ENCODE measurements at places on chromosomes 3 and 15.

DNA sequence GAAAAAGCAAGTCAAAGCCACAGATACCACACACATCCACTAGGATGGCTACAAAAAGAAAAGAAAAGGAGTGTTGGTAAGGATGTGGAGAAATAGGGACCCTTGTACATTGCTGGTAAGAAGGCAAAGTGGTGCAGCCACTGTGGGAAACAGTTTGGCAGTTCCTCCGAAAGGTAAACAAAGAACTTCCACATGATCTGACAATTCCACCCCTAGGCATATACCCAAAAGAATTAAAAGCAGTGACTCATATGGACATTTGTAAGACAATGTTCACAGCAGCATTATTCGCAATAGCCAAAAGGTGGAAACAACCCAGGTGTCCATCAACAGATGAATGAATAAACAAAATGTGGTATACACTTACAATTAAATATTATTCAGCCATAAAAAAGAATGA is 22.2 kb upstream of the GMPPB start:
- H3K4me1 ChIP-seq = peaks cover 2% of the 10 kb centered on the region
- no peak overlapping the region for H3K27ac ChIP-seq
- peaks cover 3% of the 10 kb centered on the region for H3K36me3 ChIP-seq
- no peak for DNase-seq

DNA sequence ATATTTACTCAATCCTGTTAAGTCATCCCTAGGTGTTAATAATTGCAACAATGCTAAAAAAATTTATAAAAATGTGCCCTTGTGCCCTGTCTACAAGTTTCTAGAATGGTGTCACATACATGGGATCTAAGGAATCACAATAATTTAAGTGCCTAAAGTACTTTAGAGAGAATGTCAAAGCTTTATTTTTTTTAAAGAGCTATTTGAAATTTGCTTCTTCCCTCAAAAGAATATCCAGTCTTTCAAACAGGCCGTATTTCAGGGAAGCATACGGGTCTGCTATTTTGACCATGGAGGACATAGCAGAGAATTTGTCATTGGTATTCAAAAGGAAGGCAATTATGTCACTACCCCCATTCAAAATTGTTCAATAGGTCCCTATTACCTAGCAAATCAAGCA is 29.7 kb downstream of the MEIS2 start:
- peaks cover 45% of the 10 kb centered on the region for H3K36me3 ChIP-seq
- no peak overlapping the region for H3K4me3 ChIP-seq
- H3K27ac ChIP-seq = no peak overlapping the region
- no peak for DNase-seq
- H3K27me3 ChIP-seq = no peaks in the 10 kb centered on the region

DNA sequence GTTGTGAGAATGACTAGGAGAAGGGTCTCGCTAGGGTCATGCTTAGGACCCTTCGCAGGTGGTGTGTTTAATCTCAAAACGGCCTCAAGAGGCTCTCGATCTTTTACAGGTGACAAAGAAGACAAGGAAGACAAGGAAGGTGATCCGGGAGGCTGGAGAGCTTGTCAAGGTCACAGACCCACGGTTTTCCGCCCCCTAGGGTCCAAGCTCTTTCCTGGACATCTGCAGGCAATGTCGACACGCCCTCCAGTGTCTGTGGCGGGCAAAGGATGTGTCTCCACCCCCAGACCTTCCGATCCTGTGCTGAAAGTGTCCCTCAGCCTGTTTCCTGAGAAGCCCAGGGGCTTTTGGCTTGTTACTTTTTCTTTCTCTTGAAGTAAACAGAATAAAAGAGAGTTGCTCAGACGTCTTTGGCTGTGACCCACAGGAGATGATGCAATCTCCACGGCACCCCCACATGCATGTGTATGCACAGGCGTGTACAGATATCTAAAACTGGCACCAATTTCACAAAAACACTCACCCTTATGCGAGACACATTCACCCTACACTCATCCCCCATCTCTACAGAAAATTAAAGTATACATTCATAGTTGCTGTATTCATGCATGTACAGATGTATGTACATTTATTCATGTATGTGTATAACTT is 108.8 kb downstream of the KLF13 start:
- peak; percentile 43 for DNase-seq
- peak overlapping the region; percentile 25 for H3K27ac ChIP-seq
- no peaks in the 10 kb centered on the region for H3K36me3 ChIP-seq
- peaks cover 34% of the 10 kb centered on the region for H3K27me3 ChIP-seq

DNA sequence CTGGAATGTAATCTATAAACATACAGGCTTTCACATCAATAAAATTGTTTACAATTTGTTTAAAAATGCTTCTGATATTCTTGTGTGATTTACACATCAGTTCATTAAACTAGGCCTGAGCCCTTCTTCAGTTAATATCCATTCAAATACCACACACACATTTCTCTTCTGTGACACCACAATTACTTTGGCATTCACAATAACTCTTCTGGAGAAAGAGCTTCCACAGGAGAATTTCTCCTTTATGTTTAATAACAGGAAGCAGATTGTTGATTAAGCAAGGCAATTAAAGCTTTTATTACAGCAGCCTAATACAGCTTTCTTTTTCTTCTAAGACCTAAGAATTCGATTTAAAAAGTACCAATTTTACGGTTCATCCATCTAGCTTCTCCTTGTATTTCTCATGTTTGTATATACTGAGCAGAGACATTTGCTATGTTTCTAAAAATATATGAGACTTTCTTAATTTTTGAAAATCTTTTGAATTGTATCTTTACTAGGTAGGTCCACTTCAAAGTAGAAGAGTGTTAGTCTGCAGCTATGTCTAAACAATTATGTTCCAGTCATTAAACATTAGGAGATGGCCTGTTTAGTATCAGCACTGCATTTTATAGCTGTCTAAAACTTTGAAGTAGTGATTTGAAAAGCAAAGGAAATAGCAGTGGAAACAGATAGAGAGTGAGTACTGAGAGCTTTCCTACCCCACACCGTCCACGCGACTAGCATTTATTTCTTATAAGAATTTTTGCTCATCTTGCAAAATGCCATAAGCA is 511.1 kb upstream of the UBE2E2 start:
- H3K4me1 ChIP-seq = peaks cover 11% of the 10 kb centered on the region
- no peaks in the 10 kb centered on the region for H3K27me3 ChIP-seq
- no peak overlapping the region for H3K27ac ChIP-seq
- no peak for DNase-seq

DNA sequence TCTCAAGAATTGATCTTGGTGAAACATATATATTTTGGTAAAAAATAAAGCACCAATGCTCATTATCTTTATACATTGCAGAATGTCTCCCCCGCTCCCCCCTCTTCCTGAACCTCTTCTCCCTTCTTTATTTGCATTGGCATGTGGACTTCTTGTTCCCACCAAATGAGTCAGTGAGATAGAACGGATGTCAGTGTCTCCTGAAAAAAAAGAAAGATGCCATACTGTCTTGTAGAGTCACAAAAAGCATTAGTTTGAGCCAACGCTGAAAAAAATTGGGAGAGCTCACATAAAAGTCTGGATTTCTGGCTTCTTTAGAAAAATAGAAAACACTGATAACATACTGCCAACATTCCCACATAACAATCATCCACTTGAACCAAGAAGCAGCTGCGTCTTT is 32.0 kb upstream of the STXBP5L start:
- H3K27ac ChIP-seq = no peak overlapping the region
- H3K27me3 ChIP-seq = no peaks in the 10 kb centered on the region
- peaks cover 22% of the 10 kb centered on the region for H3K4me1 ChIP-seq

DNA sequence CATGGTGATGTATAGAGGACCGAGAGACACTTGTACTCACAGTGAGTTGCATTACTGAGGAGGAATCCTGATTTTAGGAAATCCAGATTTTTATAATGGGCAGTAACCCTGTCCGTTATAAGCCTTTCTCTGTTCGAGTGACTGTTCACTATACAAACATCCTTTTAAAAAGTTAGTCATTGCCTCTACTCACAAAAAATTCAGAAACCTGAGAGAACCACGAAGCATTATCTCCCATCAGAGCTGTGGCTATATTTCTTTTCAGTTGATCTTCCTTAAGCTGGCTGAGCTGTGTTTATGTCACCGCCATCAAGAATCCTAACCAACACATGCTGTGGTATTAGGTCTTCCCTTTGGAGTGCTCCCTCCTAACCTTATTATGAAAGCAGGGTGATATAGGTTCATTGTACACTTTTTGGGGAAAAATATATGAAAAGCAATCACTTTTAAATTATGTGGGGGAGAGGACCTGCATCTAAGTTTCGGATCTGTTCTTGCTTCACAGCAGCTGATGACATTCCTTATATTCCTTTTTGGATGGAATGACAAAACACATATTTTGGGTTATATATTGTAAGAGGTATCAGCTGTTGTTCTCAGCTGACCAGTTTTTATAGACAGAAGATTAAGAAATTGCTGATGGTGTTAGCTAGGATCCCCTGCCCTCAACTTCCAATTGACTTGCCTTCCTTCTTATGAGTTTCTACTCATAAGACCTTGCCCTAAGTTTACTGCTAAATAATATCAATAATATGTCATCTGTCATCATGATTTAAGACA is 465.9 kb upstream of the RASGRP1 start:
- H3K4me3 ChIP-seq = no peak overlapping the region
- no peaks in the 10 kb centered on the region for H3K36me3 ChIP-seq
- no peak for DNase-seq
- H3K27ac ChIP-seq = no peak overlapping the region
- no peaks in the 10 kb centered on the region for H3K27me3 ChIP-seq

GRCh38 chr3:102497571-102497970 is 62.8 kb downstream of the ZPLD1 start:
- no peak overlapping the region for H3K27ac ChIP-seq
- no peak overlapping the region for H3K4me3 ChIP-seq
- no peak for DNase-seq

DNA sequence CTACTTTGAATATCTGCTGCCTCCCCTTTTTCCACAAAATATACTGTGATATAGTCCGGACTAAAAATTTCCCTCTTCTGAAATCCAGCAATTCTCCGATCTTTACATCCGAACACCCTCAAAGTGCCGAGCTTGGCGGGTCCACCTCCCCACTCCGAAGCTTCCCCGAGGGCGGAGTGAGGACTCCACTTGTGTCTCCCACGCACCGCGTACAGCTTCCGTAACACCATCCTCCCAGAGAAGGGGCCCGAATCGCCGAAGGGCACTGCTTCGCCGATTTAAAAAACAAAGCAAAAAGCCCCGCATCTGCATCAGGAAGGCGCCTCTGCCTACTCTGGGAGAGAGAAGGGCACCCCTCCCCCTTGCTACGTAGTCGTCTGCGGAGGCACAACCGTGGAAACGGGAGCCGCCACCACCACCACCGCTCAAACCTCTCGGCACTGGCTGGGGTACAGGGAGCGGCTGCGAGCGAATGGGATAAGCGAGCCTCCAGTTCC is 551 bp downstream of the NCBP2 start:
- H3K36me3 ChIP-seq = peaks cover 15% of the 10 kb centered on the region
- H3K4me3 ChIP-seq = peak overlapping the region; percentile 97
- peaks cover 32% of the 10 kb centered on the region for H3K4me1 ChIP-seq
- H3K27me3 ChIP-seq = no peaks in the 10 kb centered on the region

GRCh38 chr3:154794391-154794790 is 285.7 kb upstream of the MME start:
- no peaks in the 10 kb centered on the region for H3K27me3 ChIP-seq
- no peak overlapping the region for H3K27ac ChIP-seq
- peaks cover 4% of the 10 kb centered on the region for H3K4me1 ChIP-seq
- no peak overlapping the region for H3K4me3 ChIP-seq
- DNase-seq = no peak
- H3K36me3 ChIP-seq = no peaks in the 10 kb centered on the region

GRCh38 chr15:44713006-44713966 is 2.0 kb downstream of the B2M start:
- peaks cover 4% of the 10 kb centered on the region for H3K4me1 ChIP-seq
- peaks cover 7% of the 10 kb centered on the region for H3K36me3 ChIP-seq
- H3K27ac ChIP-seq = no peak overlapping the region
- DNase-seq = no peak
- peak overlapping the region; percentile 91 for H3K4me3 ChIP-seq

GRCh38 chr15:92290359-92290992 is 103.2 kb upstream of the ST8SIA2 start:
- H3K36me3 ChIP-seq = no peaks in the 10 kb centered on the region
- no peak overlapping the region for H3K4me3 ChIP-seq
- no peaks in the 10 kb centered on the region for H3K4me1 ChIP-seq

DNA sequence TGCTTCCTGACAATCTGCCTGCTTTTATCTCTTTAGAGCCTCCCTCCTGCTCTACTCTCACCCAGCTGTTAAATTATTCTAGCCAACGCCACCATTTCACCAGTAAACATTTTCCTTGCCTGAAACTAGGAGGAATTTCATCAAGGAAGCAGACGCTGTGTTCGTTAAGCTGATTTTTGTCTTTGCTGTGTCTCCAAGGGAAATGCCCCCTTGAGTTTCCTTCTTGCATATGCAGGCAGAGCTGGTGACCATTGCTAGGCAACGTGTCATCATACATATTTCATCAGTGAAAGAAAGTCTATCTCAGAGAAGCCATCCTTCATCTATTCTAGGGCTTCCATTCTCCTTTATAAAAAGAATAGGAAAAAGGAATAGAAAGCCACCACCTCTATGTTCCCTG is 87.0 kb upstream of the ST8SIA2 start:
- H3K4me1 ChIP-seq = no peaks in the 10 kb centered on the region
- no peaks in the 10 kb centered on the region for H3K36me3 ChIP-seq
- no peak overlapping the region for H3K27ac ChIP-seq
- H3K4me3 ChIP-seq = no peak overlapping the region
- peaks cover 30% of the 10 kb centered on the region for H3K27me3 ChIP-seq

DNA sequence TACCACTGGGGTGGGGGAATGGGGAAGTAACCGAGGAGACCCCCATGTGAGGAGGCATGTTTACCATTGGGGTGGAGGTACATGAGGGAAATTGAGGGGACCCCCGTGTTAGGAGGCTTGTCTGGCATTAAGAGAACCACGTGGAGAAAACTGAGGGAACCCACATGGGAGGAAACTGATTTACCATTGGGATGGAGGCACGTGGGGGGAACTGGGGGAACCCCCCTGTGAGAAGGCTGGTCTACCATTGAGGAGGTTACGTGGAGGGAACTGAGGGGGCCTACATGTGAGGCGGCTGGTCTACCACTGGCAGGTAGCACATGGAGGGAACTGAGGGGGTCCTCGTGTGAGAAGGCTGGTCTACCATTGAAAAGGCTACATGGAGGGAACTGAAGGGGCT is 159.4 kb downstream of the FBLN2 start:
- H3K36me3 ChIP-seq = no peaks in the 10 kb centered on the region
- no peak overlapping the region for H3K4me3 ChIP-seq
- no peaks in the 10 kb centered on the region for H3K4me1 ChIP-seq
- peaks cover 52% of the 10 kb centered on the region for H3K27me3 ChIP-seq

GRCh38 chr3:61979638-61980037 is 393.7 kb downstream of the FEZF2 start:
- H3K36me3 ChIP-seq = no peaks in the 10 kb centered on the region
- H3K27me3 ChIP-seq = no peaks in the 10 kb centered on the region
- no peak for DNase-seq
- no peak overlapping the region for H3K27ac ChIP-seq
- H3K4me3 ChIP-seq = no peak overlapping the region
- H3K4me1 ChIP-seq = peaks cover 1% of the 10 kb centered on the region

GRCh38 chr15:77874063-77874462 is 203.4 kb downstream of the TBC1D2B start:
- no peak overlapping the region for H3K27ac ChIP-seq
- no peaks in the 10 kb centered on the region for H3K4me1 ChIP-seq
- no peak for DNase-seq
- no peak overlapping the region for H3K4me3 ChIP-seq
- no peaks in the 10 kb centered on the region for H3K36me3 ChIP-seq

- H3K4me3 ChIP-seq = no peak overlapping the region
- H3K4me1 ChIP-seq = peaks cover 46% of the 10 kb centered on the region
- no peaks in the 10 kb centered on the region for H3K27me3 ChIP-seq
Measured at GRCh38 chr15:85027033-85027380, 45.4 kb downstream of the PDE8A start.
